HFF-Myc (cell line): ENCODE measurements at places on chromosomes 2 and 18.

DNA sequence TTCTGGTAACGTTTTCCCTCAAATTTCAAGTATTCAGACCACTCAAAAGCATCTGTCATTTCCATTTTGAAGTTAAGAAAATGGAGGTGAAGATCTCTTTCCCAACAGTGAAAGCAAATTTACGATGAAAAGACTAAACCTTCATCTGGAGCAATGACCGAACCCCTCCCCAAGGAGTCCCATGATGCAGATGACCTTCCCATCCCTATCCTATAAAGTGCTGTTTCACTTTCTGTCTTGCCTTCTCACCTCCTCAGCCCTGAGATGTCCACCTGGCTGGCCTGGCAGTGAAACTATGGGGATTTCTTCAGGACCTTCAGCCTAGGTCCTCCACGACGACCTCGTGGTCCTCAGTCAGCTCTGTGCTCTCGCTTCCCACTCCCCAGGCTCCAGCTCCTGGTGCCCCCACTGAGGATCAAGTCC, 925 bp upstream of the NPC1 start:
- no peak for DNase-seq

- no peak for DNase-seq
Observed at GRCh38 chr2:236628981-236629605, 59.5 kb downstream of the ACKR3 start.

DNA sequence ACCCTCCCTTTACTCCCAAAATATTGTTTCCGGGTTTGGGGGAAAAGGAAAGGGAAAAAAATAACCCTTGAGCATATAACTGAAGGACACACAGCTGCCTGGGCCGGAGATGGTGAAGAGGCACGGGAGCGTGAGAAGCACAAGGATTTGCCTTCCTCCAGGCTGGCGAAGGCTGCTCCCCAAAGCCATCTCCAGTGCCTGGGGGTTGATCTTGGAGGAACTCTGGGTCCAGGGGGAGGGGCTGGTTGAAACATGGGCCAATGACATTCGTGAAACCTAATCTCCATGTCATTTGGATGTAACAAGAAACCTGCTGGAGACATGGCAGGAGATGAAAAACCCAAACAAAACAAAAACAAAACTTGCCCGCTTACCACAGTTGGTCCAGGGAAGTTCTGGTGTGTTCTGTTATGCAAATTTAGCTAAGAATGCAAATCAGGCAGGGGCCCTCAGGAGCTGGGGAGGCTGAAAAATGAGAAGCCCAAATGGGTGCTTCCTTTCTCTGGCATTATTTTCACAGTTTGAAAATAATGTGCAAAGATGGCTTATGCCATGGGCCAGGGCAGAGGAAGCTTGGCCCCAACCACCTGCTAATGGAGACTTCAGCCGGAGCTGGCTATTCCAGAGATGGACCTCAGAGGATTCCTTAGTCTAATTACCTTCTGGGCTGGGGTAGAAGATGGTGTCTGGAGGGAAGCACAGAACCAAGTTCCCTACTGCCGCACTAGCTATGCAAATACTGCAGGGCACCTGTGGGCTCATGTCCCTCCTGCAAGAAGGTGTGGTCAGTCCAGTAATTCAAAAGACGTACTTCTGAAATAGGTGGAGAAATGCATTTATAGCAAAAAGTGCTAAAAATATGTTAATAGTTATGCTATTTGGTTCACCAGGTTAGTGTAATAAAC, 180.9 kb downstream of the BCL2 start:
- DNase-seq = no peak

- DNase-seq = no peak
Observed at GRCh38 chr2:64541547-64541946, 17.4 kb downstream of the AFTPH start.
